ENCODE measurements at places on chromosomes 12 and 14.
A peak's percentile ranks its signal among the peaks of the same experiment; 100 is the strongest.

DNA sequence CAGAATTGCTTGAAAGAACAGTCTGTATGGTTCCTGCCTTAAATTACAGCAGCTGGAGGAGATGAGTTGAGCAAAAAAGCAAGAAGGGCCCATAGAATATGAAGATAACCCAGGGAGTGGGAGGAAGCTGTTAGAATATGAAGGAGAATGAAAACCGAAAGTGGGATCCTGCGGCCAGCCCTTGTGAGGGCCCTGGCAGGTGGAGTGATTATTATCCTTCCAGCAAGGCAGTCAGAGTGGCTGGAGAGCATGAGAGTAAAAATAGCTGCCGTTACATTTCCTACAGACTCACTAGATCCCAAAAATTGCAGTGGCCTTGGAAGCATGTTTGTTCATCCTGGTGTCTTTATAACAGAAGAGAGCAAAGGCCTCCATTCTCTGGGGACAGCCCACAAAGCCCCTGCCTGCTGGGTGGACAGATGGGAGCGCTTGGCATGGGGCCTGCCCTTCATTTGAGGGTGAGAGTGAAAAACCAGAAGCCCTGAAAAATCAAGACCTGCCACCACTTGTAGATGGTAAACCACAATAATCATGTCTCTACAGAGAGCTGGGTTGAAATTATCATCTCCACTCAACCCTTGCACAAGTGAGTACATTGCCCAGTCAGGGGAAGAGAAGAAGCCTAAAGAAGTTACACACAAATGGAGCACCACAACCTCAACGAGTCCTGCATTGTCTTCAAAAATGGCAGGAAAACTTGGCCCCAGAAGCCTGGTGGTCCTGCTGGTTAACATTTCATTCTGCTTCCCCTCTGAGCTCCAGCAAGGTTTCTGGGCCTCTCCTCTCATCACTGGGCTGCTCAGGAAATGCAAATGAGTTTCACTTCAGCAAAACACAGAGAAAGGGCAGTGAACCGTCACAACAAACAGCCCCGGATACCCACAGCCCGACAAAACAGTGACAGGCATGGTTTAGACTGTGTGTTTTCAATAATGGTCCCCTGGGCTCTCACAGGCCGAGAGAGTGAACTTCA is 20.5 kb downstream of the ZDHHC22 start:
- peak; percentile 38 for DNase-seq

- DNase-seq = no peak
Measured at GRCh38 chr12:115137812-115138521, 454.0 kb upstream of the TBX3 start.

GRCh38 chr12:22046968-22047390 is 961 bp downstream of the CMAS start:
- DNase-seq = no peak

DNA sequence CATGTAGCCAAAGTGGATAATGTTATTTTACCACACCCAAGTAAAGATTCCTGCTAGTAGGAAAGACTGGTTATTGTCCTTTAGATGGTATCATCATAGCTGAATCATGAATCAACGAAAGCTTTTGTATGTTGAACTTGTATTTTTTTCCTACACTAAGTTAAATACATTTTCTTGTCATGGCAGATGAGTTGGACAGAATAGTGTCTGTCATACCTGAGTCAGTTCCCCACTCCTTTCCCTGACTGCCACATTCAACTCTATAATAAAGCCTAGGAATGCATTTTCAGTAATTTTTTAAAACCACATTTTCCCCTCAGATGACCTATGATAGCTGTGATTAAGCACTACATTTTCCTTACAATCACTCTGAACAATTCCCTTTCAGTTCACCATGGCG is 9.3 kb upstream of the PTHLH start:
- no peak for DNase-seq

DNA sequence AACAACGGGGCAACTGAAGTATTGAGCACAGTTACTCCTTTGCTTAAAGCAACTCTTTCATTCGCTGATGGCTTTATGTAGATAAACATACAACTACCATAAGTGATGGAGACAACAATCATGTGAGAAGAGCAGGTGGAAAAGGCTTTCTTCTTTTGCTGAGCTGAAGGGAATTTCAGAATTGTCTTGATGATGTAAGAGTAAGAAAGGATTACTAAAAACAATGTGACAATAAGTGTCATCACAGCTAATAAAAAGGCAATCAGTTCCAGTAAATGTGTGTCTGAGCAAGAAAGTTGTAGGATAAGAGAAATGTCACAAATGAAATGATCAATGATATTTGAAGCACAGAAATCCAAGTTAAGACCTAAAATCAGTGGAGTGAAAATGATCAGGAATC is 647 bp downstream of the OR6C70 start:
- no peak for DNase-seq

DNA sequence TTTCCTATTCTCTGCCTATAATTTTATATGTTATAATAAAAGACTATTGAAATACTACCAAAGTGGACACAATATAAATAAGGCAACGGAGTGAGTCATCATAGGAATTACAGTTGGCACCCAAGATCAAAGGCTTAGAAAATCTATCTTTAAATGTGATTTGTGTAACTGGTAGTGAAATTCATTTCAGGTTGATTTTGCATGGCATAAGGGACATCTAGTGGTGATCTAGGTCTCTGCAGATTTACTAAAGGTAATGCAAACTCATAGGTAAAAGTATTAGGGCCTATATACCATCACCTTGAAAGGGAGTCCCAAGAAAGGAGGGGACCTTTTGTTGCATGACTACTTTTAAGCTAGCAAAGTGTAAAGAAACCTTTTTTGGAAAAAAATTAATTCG is 527.2 kb downstream of the NRXN3 start:
- DNase-seq = peak; percentile 32
